ENCODE measurements at places on chromosomes 5 and 9.

DNA sequence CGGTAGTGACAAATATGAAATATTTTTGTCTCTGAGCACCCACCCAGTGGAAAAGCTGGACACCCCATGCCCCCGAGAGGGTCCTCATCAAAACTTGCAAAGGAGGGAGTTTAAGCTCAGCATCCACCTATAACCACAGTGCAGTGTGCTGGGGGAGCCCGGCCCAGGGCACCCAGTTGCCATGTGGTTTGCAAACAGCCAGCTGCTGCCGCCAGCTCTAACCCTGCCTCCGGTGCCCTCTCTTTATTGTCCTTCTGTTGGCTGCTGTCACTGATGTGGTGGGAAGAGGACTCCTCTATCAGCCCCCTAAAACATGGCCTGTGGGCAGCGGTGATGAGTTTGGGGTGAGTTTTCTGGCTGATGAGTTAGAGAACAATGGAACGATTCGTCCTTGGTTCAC lies 160.9 kb upstream of the MVB12B start:
- DNase-seq = no peak

DNA sequence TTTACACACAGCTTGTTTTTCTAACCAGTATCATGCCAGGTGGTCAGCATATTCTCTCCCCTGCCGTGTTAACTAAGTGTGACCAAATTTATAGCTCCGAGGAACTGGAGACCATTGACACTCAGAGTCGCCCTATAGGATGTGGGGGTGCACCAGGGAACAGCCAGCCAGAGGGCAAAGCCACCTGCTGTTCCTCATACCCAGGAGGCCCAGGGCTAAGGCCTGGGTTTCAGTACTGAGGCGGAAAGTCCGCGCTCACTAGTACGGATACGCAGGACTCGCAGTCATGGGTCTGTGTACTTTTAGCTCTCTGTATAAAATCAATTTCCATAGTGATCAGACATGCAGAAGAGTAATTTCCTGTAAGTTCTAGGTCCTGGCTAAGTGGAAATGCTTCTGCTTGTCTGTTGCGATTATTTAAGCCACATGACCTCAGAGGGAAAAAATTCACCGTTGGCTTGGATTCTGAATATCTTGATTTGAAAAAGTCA lies 247.0 kb downstream of the AOPEP start:
- DNase-seq = no peak

DNA sequence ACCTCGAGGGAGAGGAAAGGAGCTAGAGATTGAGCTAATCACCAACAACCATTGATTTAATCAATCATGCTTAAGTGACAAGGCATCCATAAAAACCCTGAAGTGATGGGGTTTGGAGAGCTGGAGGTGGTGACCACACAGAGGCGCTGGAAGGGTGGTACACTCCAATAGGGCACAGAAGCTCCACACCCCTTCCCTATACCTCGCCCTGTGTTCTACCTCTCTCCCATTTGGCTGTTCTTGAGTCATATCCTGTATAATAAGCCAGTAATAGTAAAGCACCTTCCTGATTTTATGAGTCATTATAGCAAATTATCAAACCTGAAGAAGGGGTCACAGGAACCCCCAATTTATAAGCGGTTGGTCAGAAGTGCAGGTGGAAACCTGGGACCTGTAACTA lies 18.3 kb downstream of the ACTL7B start:
- DNase-seq = no peak

DNA sequence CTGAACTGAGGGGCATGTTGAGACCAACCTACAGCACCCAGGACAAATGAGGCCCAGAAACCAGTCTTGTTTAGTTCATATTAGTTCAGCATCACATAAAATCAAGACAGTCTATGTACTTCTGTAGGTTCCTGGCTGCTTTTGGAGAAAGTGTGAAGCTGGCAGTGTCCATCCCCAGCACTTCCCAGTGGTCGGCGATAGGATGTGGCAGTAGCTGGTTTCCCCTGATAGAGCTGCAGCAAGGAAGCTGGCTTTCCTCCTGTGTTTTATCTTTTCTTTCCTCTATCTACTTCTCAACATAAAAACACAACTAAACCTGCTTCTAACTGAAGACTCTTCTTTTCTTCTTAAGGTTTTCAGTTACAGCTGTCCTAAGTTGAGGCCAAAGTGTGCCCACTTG lies 43.0 kb upstream of the SLC46A2 start:
- DNase-seq = no peak

- no peak for DNase-seq
Measured at GRCh38 chr9:97600531-97601227, 32.5 kb downstream of the TSTD2 start.
